Activated T-helper 1 cell treated with Interleukin-2 at 50 U/mL for 16 hours (primary cell): ENCODE measurements at places on chromosomes 2 and 18.
A peak's percentile ranks its signal among the peaks of the same experiment; 100 is the strongest.

- DNase-seq, result no peak
These were observed 372.6 kb downstream of the RPRM start for GRCh38 chr2:153105829-153106578.

- peak; percentile 21 for DNase-seq
These were observed 35.2 kb upstream of the NAPG start for GRCh38 chr18:10490401-10491165.

- DNase-seq, result no peak
These were observed 24.7 kb downstream of the ATAD2B start for GRCh38 chr2:23901966-23902846.

DNA sequence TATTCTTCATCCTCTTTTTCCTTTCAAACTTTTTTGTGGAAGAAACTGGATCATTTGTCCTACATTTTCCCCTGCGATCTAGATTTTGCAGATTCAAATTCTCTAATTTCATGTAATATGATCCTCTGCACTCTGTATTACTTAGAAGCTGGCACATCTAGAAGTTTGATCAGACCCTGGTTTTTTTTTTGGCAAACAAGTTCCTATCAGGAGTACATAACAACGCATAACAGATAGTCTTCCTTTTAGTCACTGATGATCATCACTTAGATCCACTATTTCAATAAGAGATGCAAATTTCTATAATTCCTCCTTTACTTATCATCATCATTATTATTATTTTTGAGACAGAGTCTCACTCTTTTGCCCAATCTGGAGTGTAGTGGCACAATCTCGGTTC lies 117.1 kb downstream of the CDH2 start:
- no peak for DNase-seq

GRCh38 chr18:32275221-32275620 lies 85.4 kb downstream of the MEP1B start:
- DNase-seq, result no peak

DNA sequence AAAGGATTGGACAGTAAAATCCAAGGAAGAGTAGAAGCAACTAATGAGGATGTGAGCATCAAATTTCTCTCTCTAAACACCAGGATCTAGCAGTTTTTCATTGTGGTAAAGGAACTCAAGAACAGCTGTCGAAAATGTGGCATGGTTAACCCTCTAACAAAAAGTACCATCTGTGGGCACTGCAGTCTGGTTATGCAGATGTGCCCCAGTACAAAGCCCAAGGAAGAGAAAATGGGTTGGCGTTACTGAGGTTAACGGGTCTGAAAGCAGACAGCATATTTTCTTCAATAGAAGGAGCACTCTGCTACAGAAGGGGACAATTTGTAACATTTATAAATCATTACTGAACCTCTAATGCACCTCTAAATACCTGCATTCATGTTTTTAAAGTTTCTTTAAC lies 253.0 kb upstream of the HNRNPA3 start:
- DNase-seq, result no peak

DNA sequence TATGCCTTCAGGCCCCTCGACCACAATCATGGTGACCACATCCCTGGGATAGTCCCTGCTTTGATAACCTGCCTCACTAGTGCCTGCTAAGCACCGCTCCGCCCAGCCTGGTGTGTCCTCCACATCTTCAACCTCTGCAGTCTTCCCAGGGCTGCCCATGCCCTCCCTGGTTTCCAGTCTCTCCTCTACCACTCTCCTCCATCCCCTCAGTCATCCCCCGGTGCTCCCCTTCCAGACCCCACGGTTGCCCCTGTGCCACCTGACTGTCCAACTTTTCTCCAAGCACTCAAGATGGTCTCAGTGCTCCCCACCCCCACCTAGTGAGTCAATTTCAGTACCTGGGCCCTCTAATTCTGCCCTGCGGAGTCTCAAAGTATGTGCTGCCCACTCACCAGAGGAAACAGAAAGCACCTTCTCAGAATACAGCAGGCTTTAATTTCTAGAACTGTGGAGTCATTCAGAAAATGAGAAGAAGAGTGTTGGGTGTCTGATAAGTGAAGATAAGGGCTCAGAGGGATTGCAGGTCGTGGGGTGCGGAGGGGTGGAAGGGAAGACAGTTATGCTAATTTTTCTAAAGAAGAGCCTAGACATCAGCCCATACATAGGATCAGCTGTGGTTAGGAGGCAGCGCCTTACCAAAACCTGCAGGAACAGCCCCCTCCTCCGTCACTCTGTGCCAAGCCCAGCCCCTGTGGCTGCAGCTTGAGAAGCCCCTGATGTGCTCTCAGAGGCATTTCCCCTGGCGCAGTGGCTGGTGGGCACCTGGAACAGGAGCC lies 53.6 kb upstream of the CAB39 start:
- DNase-seq, result no peak

DNA sequence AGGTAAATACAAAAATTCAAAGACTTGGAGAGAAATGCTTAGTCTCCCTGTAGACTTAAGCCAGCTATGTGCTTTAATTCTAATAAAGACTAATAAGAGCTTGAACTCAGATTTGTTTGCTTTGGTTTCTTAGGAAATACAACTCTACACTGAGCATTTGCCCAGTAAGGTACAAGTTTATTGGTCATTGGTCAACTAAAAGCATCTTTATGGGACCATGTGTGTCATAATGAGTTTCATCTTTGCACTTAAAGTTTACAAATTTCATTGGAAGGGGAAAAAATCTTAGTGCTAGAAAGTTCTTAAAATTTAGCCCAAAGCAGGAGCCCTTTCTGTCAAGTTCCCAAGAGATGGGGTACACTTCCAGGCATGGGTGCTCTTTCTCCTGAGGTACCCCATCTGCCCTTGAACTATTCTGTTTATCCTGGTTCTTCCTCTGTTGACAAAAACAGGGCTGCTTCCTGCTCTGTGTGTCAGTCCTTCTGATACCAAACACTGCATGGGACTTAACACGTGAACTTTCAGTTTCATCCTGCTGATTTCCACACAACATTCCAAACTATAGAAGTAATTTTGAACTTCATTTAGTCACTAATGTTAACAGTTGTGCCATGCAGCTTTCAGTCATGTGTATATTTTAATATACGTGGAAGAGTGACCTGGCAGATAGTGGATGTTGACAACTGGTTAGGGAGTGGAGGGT lies 200.2 kb downstream of the TPGS2 start:
- DNase-seq, result no peak

- no peak for DNase-seq
These were observed 21.0 kb upstream of the GPR75 start for GRCh38 chr2:53880756-53881155.

- DNase-seq, result no peak
These were observed 75.9 kb downstream of the PMS1 start for GRCh38 chr2:189860161-189860560.

GRCh38 chr2:144170179-144170578 lies 349.7 kb downstream of the ZEB2 start:
- no peak for DNase-seq

DNA sequence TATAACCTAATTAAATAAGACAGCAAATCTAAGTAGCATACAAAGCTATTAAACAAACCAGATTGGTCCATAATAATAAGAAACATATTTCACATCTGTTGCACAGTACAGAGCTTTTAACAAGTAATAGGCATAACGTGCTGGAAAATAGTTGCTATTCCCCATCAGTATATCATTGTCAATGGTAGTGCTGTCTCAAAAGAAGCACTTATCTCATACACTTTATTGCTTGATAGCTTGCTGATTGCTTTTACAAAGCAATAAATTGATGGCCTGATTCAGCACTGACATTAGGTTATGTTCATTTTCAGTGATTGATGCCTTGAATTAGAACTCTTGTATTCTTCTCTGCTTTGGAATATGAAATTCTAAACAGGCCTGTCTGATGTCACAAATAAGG lies 641.7 kb downstream of the CBLN2 start:
- no peak for DNase-seq
